ENCODE measurements at places on chromosomes 5 and 9.
A peak's percentile ranks its signal among the peaks of the same experiment; 100 is the strongest.

GRCh38 chr5:10902145-10902544 is 141.1 kb upstream of the DAP start:
- DNase-seq, result no peak

DNA sequence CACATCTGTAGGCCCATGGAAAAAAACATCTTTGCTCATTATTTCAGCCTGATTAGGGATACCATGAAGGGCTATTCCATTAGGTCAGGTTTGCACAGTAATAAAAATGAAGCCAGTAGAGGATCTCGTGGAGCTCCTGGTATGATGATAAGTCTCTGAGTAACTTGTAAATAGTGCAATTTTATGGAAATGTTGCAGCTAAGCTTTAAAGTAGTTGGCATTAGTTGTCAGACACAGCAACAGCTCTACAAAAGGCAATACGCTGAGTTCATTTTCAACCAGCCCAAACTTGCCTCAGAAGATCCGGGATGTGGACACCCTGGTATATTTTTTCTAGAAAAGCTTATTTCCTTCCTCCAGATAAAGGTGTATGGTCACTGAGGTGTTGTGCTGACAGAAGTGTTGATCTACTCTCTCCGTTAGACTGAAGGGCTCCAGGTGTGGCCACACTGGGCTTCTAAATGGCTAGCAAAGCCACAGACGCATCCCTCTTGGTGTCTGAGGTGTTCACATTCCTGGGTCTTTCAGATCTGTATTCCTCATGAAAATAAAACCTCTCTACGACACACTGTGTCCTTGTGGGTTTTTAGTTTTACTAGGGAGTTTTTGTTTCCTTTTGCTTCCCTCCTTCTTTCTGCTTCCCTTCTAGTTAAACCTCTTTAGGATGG is 141.6 kb downstream of the GHR start:
- DNase-seq, result no peak

DNA sequence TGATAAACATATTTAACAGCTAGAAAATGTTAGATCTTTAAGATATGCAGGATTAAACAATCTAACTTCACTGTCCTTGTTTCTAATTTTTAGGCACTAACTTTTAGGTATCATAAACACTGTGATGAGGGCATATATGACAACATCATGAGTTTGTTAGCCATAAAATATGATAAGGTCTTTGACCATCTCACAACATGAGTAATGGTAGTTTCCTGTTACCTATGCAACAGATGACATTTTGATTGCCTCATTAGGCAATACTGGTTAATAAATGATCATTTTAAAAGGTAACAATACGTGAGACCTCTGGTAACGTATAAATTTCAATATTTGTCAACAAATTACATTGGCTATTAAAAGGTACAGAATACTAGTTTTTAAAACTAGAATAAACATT is 613.5 kb downstream of the PDE4D start:
- no peak for DNase-seq

GRCh38 chr9:96460882-96461281 is 10.9 kb downstream of the HABP4 start:
- DNase-seq, result no peak

DNA sequence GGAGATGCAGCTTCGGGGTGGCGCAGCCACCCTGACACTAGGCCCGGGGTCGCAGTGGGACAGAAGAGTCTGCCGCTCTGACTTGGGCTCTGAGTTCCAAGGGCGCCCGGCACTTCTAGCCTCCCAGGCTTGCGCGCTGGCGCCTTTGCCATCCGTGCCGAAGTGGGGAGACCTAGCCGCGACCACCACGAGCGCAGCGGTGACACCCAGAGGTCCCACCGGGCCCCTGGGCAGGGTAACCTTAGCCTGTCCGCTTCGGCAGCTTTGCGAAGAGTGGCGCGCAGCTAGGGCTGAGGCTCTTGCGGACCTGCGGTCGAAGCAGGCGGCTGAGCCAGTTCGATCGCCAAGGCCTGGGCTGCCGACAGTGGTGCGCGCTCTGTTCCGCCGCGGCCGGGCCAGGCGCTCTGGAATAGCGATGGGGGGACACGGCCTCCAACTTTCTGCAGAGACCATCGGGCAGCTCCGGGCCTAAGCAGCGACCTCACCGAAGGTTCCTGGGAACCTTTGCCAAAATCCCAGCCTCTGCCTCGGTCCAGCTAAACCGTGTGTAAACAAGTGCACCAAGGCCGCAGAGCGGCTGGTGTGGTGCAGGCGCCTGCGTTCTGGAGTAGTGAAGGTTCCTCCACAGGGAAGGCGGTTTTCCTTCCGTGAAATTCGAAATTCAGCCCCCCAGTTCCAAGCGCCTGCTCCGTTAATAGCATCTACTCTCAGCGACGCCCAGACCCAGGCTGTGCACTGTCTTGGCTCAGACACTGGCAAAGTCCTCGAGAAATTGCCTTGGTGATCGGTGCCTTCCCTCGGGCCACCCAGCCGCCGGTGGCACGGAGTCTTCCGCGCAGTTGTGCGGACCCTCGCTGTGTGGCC is 7.4 kb downstream of the TLX3 start:
- no peak for DNase-seq

DNA sequence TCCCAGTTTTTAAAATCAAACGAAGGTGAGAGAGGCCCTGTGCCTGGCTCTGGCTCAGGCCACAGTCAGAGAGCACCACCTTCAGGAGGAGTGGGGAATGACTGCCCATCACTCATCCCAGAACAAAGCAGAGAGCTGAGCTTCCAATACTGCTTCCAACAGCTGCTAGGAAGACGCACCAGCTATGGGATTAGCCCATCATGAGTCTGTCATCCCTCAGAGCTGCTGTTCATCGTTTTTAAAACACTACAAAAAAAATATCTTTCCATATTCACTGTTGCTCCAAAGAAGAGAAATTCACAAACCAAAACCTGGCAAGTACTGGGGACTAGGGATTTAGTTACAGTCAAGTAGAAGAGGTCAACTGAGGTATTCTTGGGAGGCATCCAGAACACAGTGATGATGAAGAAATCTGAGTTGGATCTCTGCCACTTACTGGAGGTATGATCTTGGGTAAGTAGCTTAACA is 102.4 kb downstream of the CDK5RAP2 start:
- DNase-seq, result peak; percentile 71
